GM06990 (cell line): ENCODE measurements at places on chromosomes 2 and 18.

GRCh38 chr2:7625392-7626138, 708.4 kb downstream of the RNF144A start:
- peak; percentile 22 for DNase-seq

DNA sequence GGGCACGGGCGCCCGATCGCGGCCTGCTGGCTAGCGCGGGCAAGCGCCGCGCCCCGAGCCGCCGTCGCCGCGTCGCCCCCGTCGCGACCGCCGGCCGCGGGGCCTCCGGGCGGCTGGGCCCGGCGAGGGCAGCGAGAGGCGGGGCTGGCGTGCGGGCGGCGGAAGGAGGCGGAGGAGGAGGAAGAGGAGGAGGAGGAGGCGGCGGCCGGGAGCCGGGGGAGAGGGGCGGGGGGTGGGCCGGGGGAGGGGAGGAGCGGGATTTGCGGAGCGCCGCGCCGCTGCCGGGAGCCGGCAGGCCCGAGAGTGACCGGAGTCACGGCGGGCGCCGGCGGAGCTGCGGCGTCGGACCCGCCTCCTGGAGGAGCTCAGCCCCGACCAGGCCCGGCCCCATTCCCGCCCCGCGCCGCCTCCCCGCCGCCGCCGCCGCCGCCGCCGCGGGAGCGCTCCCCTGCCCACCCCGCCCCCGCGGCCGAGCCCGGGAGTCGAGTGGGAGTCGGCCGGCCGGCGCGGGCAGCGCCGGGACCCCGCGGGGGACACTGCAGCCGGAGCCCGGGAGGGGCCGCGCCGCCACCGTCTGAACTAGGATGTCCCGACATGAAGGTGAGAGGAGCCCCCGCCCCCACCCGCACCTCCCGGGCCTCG, at the start of gene KCMF1:
KCMF1 (plus strand) TSS at position 294 of the 642 bp plus-strand sequence; CDS start at position 585, 291 bp downstream.
- peak; percentile 86 for DNase-seq

DNA sequence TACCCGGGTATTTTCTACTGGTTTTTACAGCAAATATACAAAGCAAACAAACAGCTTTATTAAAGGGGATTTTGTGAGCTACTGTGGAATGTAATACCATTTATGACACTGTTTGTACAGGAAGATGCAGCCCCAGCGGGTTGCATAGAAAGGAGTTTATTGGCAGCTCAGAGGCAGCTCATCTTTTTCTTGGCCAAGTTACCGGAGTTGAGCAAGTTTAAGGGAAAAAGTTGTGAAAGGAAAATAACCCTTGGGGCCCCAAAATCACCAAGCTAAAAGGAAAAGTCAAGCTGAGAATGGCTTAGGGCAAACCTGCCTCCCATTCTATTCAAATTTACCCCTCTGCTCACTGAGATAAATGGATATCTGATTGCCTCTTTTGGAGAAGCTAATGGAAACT, 60.8 kb downstream of the MOB4 start:
- no peak for DNase-seq

- no peak for DNase-seq
Observed at GRCh38 chr18:79601234-79601633, 78.4 kb upstream of the CTDP1 start.

DNA sequence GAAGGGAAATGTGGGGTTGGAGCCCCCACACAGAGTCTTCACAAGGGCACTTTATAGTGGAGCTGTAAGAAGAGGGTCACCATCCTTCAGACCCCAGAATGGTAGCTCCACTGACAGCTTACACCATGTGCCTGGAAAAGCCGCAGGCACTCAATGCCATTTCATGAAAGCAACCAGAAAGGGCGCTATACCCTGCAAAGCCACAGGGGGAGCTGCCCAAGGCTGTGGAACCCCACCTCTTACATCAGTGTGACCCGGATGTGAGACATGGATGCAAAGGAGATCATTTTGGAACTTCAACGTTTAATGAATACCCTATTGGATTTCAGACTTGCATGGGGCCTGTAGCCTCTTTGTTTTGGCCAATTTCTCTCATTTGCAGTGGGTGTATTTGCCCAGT, 694.7 kb downstream of the CBLN2 start:
- DNase-seq: no peak

GRCh38 chr2:238326801-238327365, 6.6 kb downstream of the TRAF3IP1 start:
- DNase-seq: no peak

DNA sequence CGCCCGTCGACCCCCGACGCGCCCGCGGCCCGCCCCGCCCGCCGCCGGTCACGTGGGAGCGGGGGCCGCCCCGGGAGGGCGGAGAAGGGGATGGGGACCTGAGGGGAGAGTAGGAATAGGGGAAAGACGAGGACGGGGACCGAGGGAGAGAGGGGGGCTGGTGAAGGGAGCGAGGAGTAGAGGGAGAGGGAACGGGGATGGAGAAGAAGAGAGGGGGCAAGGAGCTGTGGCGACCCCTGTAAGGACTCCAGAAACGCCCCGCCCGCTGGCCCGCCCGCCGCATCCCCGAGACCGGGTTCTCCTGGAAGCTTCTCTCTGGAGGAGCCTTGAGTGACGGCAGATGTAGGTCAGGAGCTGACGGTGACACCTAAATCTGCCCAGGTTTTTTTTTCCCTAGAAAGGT, 615 bp downstream of the ADNP2 start:
- peak; percentile 50 for DNase-seq

DNA sequence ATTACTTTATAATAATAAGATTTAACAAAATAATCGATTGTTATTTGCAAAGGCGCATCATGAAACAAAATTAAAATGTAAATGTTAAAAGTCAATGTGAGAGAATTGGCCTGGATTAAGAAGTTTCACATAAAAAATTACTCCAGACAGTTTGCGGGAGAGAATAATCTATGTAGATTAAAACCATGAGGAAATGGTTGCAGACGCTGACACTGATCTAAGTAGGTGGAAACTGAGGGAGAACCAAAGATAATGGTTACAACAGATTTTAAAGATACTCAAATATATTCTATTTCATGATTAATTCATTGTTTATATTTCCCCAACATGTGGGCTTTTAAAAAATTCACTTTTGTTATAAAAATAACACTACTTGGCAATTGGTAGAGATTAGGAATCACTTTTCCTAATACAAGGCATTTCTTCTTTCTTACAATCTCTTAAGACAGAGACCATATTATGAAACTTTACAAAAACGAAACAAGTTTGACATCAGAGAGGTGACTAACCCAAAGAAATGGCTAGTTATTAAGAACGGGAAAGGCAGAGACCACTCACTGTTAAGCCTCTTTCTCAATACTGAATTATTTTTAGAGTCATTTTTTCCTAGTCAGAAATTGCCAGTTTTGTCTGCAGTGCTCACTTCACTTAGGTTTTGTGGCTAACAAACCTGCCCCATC, 1.6 kb downstream of the KANSL1L start:
- DNase-seq: peak; percentile 24

DNA sequence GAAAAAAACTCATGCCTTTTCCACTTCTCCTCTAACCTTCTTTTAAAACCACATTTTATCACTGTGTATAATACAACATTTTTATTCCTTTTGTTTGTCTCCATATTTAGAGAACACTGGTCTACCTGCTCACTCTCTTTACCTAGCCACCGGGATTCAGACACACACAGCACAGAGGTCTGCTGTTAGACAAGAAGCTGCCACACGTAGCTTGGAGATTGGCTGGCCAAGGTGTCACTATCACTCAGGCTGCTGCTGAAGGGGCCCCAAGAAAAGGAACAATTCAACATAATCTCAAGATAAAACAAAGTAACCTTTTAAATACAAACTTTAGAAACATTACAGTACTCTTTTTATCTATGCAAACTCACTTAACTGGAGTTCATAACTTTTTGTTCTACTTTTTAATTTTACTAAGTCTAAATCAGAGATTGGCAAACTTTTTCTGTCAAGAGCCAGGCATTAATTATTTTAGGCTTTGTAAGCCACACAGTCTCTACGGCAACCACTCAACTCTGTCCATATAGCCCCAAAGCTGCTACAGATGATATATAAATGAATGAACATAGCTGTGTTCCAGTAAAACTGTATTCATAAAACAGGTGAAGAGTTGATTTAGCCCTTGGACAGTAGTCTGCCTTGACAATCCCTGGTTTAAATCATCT, 25.8 kb downstream of the FEZ2 start:
- DNase-seq: no peak

- DNase-seq: no peak
Observed at GRCh38 chr2:41691561-41691960, 356.3 kb upstream of the PKDCC start.

DNA sequence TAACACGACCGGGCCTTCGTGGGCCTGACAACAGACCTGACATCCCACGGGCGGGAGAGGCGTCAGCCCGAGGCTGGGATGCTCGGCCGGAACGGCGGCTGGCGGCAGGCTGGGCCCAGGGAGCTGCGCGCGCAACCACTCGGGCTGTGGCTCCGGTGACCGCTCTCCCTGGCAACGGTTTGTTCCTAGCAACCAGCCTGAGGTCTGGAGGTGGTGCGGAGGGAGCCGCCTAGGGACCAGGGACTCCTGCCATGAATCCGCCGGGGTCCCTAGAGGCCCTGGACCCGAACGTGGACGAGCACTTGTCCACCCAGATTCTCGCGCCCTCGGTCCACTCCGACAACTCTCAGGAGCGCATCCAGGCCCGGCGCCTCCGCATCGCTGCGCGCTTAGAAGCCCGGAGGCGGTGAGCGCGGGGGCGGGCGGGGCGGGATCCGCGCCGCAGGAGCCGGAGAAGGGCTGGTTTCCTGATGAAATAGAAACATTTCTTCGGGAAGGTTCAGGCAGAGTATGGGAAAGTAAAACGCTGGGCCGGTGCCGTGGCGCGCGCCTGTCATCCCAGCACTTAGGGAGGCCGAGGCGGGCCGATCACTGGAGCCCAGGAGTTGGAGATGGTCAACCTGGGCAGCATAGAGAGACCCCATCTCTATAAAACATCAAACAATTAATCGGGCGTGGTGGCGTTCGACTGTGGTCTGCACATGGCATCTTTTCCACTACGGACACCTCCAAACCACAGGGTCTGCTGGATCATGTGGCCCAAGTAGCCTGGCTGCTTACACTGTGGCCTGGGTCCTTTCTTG, at the start of gene DRC1:
DRC1 (plus strand) TSS at position 182 of the 803 bp plus-strand sequence; CDS start at position 252, 70 bp downstream.
- DNase-seq: peak; percentile 23

DNA sequence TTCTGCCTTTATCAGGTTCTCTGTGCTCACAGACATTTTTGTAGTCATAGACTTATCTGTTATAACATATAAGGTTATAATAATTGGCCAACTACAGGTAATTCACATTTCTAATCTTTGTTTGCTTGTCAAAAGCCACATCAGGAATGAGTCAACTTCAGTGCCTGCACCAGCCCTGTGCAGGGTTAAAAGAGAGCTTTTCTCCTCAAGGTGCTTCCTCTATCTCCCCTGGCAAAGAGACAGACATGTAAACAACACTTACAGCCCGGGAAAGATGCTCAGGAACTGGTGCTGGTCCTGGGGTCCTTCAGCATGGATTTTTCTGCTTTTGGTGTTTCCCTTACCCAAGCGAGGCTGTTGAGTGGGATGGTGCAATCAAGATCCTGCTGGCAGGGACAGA, 7.7 kb upstream of the EHD3 start:
- no peak for DNase-seq

DNA sequence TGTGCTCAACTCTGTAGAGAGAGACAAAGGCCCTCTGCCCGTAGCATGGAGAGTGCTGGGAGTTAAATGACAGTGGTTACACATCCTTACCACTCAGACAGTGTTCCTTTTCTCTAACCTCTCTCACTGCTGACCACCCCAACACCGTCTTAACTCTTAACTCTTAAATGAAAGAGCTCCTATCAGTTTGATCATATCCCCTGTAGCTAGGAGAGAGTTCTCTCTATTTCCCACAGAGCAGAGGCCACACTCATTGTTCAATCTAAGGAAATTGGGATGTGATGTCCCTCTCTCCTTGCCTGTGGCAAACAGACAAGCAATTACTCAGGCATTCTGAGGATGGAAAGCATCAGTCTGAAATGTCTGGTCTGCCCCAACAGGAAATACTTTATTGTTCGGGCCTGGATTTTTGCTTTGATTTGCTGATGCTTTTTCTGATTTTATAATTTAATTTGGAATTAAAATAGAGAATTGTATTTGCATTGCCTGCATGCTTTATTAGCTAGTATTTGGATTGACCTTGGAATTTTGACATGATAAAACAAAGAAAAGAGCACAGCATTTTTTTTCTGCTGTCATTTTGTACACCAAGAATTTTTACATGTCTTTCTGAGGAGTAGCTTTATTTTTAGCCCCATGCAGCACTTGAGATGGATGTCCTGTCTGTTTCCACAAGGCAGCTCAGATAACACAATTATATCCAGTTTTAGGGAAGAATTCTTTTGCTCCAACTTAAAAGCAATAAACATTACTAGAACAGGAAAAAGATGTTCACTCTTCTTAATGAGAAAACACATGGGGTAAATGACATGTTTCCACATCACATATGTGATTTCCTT, 27.7 kb upstream of the IER3IP1 start:
- no peak for DNase-seq

DNA sequence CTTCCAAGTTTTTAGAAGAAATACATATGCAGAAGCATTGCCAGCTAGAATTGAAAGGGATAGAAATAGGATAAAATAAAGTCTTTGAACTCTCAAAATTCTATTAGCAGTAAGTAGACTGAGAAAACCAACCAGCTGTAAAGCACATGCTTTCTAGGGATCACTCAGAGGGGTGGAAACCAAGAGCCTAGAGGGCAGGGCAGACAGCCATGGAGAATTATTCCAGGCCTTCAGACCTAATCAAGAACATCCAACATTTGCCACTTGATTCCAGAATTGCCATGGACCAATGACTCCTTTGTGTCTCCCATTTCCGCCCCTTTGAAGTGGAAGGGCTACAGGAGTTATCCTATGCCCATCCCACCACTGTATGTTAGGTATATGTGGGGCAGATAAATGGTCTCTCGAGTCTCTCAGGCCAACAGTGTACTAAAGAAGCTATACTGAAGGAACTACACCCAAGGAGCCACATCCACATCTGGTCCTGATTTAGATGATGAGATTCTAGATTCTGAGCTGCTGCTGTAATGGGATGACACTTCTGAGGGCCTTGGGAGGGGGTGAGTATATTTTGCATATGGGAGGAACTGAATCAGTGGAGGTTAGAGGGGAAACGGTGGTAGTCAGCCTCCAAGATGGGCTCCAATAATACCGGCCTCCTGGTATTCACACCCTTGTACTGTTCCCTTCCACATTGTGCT, 4.0 kb downstream of the FARSB start:
- DNase-seq: no peak

GRCh38 chr18:48184118-48184517, 225.1 kb downstream of the ZBTB7C start:
- DNase-seq: no peak

- DNase-seq: no peak
Observed at GRCh38 chr2:196415384-196415783, 224.1 kb upstream of the CCDC150 start.

GRCh38 chr18:74500372-74500771, 4.2 kb downstream of the CNDP2 start:
- no peak for DNase-seq

DNA sequence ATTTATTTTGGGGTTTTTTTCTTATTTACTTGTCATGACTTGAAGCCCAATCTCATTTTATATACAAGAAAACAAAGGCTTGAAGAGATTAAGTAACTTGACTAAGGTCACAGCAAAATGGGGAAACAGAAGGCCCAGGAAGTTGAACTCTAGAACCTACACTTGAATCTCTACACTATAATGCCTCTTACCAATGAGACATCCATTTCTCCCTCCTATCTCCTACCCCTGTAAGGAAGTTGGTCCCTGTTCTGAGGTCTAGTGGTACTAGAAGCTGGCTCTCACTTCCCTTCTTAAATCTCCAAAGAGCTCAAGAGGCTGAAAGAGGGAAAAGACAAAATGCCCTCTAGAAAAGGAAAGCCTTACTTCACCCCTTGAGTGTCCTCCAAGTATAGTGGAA, 25.5 kb upstream of the IHH start:
- no peak for DNase-seq
